Astrocyte of the cerebellum (primary cell): ENCODE measurements at places on chromosomes 7 and 10.

DNA sequence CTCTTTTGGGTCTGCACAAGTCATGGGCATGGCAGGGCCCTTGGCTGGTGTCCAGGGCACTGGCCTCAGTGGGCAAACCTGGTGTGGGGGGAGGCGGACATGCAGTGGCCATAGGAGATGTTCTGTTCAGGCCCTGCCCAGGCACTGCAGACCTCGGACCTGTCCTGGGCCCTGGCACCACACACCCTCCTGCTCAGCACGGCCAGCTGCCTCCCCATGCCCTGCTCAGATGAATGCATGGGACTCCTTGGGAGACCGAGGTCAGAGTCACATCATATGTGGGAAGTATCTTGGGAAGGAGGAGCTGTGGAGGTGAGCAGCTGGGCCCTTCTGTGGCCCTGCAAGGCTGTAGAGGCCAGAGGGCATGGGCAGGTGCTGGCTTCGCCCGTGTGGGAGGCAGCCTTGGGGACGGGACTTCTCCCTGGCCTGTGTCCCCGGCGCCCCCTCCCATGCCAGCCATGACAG is 130.8 kb downstream of the VIPR2 start:
- DNase-seq, result no peak

DNA sequence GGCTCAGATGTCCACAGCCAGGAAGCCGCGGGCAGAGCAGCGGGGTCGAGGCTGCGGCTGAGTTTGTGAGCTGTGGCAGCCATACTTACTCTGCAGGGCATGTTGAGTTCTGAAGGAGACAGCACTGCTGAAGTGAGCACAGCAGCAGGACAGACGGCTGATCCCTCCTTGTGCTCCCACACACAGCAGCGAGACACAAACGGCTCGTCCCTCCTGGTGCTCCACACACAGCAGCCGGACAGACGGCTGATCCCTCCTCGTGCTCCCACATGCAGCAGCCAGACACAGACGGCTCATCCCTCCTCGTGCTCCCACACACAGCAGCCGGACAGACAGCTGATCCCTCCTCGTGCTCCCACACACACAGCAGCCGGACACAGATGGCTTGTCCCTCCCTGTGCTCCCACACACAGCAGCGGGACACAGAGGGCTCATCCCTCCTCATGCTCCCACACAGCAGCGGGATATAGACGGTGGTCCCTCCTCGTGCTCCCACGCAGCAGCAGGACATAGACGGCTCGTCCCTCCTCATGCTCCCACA is 305.1 kb downstream of the PTPRN2 start:
- no peak for DNase-seq

- DNase-seq, result no peak
Measured at GRCh38 chr7:129804111-129804889, 148.5 kb downstream of the UBE2H start.

GRCh38 chr7:39051707-39052106 is 74.0 kb downstream of the POU6F2 start:
- no peak for DNase-seq

DNA sequence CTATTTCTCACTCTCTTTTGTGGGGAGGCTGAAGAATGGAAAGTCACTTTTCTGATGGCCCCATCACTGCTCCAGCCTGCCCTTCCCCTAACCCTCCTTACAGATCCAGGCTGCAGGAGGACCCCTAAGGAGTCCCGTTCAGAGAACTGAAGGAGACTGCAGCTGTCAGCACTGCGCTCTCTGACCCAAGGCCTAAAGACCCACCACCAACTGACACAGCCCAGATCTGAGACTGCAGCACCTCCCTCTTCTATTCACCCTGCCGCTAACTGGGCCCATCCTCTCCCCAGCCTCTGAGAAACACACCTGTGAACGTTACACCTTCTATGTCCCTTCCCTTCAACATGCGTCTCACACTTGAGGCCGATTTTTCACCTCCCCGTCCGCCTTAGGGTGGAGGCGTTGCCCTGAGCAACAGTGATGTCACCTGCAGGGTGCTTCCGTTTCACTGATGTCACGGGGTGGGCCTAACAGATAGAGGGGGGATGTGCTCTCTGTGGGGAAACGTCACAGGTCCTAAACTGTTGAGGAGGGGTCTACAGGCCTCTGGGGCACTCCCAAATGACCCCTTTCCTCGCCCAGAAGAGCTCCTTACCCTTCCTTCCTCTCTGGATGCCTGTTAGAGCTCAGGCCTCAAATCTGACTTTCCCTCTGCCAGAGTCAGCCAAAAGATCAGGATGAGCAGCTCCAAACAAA is 5.1 kb downstream of the ITPRIP start:
- DNase-seq, result no peak

DNA sequence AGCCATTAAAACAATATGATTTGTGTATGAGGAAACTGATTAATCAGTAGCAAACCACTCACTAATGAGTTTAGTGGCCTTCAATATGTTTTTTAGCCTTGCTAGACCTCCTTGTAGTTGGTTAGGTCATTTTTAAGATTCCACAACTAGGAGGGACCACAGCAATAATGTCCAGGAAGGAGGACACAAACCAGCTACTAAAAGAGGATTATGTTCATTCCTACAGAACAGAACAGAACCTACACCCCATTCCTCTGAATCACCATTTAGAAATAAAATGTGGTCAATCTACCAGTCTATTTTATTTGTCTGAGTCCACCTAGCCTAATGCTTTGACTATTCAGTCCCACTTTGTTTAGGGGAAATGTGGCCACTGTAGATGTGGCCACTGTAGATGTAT is 226.3 kb downstream of the GLI3 start:
- DNase-seq, result no peak

- no peak for DNase-seq
Measured at GRCh38 chr10:117053482-117053881, 48.5 kb upstream of the SHTN1 start.

DNA sequence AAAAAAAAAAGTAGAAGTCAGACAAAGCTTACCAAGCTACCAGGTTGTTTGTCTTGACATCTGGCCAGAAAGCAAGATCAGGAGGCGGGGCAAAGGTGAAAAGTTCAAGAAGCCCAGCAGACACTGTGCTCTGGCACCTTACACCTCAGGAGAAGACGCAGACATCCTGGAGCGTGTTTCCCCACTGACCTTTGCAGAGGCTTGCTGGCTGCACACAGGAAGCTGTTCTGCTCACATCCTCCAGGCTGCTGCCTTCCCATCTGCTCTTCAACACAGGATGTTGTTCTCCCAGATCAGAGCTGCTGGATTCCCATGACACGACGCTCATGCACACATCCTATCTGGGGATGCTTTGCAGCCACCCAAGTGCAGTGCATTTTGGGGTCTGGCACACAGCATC is 174.4 kb upstream of the KIAA1217 start:
- no peak for DNase-seq

- DNase-seq, result no peak
Measured at GRCh38 chr7:55121249-55121648, 102.4 kb downstream of the EGFR start.

DNA sequence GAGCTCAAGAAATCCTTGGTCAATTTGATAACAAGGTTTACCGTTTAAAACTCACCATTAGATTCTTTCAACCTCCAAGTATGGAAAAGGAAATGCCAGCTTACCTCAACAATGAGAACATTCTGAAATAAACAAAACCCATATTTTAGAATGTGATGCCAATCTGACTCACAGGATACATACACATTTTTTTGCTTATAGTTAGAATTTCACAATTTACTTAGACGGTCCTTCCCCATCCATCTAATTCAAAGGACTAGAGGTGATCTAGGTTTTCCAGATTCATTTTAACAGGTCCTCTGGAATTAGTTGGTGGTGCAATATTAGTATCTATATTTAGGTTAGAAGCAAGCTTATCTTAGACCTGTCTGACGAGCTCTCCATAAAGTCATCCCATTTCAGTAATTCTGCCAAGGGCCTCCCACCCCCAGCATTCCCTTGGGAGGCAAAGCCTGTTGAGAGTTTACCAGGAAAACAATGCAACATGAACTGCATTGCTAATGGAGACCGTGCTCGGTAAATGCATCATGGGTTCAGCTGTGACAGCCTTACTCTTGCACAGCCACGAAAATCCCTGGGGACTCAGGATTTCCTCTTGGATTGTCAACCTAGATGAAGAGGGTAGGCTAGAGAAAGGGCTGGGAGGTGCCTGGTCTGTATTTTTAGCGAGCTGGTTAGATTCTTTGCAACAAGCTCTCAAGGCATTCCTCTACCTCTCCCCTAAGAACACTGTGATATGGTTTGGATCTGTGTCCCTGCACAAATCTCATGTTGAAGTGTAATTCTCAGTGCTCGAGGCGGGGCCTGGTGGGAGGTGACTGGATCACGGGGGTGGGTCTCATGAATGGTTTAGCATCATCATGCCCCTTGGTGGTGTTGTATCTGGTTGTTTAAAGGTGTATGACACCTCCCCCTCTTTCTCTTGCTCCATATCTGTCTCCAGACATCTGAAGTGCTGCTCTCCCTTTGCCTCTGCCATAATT is 93.8 kb downstream of the PRTFDC1 start:
- no peak for DNase-seq

DNA sequence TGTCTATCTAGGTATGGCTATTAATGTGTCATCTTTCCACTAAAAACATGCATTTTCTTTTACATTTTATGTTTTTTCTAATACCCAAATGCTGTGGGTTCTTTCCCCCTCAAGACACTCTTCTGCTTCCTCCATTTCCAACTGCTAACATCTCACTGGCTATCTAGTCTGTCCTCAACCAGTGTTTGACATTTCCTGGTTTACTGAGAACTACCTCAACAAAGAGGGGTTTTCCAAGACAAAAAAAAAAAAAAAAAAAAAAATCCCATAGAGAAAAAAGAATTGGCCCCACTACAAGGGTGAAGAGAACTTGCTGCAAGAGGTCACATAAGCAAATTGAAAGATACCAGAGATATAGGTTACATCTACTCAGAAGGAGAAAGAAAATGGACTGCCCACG is 359.7 kb downstream of the CRPPA start:
- DNase-seq, result no peak

DNA sequence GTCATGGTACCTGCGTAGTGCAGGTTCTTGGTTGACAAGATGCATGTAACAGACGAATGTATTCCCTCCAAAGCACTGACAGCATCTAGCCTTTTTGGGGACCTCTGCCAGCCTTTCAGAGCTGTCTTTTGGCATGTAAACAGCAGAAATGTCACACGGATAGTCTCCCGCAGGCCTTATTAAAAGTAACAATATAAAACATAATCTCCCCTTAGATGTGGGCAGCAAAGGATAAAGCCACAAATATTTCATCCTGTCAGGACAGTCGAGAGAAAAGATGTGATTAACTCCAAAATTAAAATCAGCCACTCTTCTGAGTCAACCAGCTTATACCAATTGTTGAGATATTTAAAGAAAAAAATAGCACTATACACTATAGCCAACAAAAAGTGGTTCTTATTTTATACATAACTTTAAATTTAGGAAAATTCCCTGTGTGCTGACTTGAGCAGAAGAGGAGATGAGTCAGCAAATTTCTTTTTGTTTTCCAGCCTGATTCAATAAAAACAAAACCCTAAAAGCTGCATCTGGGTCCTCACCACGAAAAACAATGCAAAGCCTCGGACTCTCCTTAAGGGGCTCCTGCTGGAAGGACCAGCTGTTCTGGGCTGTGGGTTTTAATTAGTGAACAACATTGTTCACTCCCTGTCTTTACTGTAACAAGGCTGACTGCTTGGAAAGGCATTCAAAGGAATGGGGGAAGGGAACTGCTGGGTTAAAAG is 240.2 kb downstream of the ADAM12 start:
- peak; percentile 81 for DNase-seq

GRCh38 chr7:85695533-85695932 is 508.7 kb upstream of the SEMA3D start:
- no peak for DNase-seq

GRCh38 chr7:157021071-157021870 is 10.8 kb upstream of the MNX1 start:
- DNase-seq, result no peak

- no peak for DNase-seq
Measured at GRCh38 chr7:77799078-77799964, 748 bp downstream of the PHTF2 start.

GRCh38 chr7:43394441-43395130 is 188.3 kb upstream of the STK17A start:
- DNase-seq, result no peak

DNA sequence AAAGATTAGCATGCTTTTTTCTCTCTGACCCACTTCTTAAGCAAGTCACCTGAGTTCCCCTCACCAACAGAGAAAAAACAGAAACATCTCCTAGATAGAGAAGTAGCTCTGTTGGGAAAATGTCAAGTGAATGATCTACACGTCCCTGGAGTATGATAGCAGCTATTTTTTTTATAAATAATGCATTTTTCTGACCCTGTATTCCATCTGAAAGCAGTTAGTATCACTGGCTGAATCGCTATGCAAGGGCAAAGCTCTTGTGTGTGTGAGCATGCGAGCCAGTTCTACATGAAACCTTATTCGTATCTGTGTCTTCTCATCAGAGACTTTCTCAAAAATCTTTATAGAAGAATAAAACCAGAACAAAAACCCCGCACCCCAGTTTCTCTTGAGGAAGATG is 8.2 kb downstream of the ANKMY2 start:
- no peak for DNase-seq

DNA sequence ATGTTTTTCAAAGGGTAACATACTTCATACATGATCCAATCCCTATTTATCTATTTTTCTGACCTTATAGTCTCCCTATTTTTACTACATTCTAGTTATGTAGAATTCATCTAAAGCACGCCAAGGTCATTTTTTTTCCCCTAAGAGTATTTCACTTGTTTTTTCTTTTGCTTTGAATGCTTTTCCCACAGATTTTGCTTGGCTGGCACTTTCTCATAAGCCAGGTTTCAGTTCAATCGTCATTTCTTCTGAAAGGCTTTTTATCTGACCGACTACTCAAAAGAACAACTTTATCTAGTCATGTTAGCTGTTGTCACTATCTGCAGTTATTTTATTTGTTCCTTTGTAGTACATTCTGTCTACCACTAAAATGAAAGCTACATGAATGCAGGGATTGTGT is 1274.6 kb downstream of the REEP3 start:
- no peak for DNase-seq

DNA sequence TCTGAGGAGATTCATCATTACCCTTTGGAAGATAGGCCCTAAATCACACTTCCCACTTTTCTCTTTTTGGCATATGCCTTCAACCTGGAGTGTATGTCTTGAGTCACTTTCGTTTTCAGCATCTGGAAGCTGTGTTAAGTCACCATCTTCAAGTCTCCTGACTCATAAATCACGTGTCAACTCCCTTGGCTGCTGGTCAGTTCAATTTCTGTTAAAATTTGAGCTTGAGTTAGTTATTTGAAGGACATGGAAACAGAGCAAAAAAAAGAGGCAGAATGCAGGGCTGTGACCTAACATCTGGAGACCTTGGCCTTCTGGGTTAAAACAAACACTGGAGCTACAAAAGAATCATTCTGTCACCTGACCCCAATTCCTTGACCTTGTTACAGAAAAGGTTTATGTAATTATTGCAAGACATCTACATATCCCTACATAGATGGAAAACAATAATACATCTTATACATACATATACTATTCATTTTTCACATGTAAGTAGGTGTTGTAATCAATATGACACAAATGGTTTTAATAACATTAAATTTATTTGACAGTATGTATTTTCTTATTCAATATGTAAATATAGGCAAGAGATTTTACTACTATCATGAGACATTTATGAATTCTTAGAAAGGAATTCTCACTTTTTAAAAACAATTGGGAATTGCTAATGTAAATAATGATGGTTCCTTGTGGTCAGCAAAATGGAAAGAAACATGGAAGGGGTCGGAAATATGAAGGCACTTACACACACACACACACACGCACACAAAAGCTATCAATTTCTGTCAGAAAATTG is 169.7 kb upstream of the PHYHIPL start:
- DNase-seq, result peak; percentile 63
